Stimulated activated CD8-positive, alpha-beta memory T cell treated with anti-CD3 and anti-CD28 coated beads, Interleukin-4, amount 100 ng/mL, for 1 hour (primary cell): ENCODE measurements at places on chromosomes 2 and 18.

GRCh38 chr2:23905155-23905554 is 21.8 kb downstream of the ATAD2B start:
- DNase-seq = no peak

GRCh38 chr18:446941-447560 is 53.5 kb downstream of the COLEC12 start:
- DNase-seq = no peak

GRCh38 chr2:8379549-8379948 is 302.3 kb upstream of the ID2 start:
- no peak for DNase-seq

- no peak for DNase-seq
These were observed 64.0 kb upstream of the YWHAQ start for GRCh38 chr2:9694661-9695234.

- DNase-seq = no peak
These were observed 38.2 kb downstream of the IMMT start for GRCh38 chr2:86157009-86157556.

- no peak for DNase-seq
These were observed 923.6 kb downstream of the CCDC85A start for GRCh38 chr2:57107353-57107752.

DNA sequence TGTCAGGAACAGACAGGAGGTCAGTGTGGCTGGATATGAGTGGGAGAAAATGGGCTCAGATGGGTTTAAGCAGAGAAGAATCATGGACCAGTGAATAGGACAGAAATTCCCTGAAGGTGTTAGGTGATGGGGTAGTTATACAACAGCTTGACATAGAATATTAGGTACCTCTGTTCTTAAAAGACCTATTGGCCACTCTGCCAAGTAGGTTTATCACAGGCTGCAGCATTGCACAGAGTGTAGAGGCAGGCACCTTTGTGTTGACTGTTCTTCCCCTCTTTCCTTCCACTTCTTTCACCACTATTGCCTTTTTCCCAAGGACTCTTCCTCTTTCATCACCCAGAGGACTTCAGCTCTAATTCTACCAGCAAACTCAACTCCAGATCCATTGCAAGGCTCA is 274.4 kb downstream of the CDCA7 start:
- DNase-seq = no peak

DNA sequence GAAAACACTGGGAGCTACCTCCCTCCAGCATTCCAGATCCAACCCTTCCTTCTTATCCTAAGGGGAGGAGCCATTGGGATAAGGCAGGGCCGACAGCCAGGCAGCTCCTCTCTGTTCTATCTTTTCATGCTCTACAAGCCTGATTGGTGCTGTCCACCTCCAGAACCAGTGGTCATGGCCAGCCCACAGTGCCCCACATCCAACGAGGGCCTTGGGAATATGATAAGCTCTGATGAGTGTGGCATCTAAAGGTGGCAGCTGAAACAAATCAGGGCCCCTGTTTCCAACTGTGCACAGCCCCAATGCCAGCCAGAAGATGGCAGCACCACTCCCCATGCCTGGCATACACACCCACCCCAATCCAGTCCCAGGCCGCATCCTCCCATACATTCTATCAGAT is 329.3 kb downstream of the C1D start:
- no peak for DNase-seq

GRCh38 chr2:133495226-133495625 is 73.0 kb downstream of the NCKAP5 start:
- no peak for DNase-seq

GRCh38 chr2:109353806-109354745 is 225.1 kb downstream of the SH3RF3 start:
- DNase-seq = no peak

DNA sequence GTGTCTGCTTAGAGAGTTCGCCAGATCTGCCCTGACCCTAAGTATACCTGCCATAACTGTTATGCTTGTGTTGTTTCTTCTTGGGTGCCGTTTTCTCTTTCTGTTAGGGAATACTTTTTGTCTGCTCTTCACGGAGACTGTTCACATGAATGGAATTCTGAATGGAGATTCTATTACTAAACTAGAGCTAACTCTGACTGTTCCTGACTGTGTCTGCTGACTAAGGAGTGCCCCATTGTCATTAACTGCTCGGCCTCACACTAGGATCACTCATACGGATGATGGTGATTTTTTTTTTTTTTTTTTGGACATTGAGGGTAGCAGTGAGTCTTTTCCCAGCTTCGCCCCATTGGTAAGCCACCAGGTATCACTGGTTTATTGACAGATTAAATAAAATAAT is 104.8 kb upstream of the SLC8A1 start:
- DNase-seq = no peak

GRCh38 chr2:105798595-105798994 is 53.9 kb downstream of the NCK2 start:
- DNase-seq = no peak

DNA sequence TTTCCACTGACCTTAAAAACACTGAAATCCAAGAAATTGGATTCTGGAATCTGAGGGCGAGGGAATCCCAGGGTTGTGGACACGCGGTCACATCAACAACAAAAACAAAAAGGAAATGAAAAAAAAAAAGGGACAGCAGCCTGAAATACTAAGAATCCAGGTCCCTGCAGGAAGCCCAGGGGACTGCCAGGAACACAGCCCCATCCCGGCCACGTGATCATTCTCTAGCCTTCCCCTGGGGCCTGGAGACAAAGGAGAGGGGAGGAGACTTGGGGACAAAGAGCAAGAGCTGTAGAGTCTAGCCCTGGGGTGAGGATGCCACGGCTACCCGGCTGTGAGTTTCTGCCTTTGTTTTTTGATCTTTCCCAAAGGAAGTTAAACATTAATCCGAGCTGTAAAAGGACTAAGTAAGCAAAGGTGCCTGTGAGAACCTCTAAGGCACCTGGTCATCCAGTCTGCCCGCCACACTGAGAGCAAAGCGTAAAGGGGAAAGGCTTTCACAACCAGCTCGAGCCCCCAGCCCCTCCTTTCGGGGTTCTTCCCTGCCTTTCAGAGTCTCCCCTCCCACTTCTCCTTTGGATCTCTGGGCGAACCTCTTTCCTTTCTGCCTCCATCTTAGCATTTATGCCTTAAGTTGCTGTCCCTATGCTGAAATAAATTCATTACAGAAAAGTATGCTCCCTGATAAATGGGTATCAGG is 57.9 kb upstream of the MSH2 start:
- no peak for DNase-seq
